ENCODE measurements at places on chromosomes 13 and 19. TPM values are rescaled to one million over a fixed set of nuclear protein-coding genes. Genes with fewer than 3 reads are reported as not detected.

Gene SYNE4
- 3.2 TPM for total RNA-seq

DNA sequence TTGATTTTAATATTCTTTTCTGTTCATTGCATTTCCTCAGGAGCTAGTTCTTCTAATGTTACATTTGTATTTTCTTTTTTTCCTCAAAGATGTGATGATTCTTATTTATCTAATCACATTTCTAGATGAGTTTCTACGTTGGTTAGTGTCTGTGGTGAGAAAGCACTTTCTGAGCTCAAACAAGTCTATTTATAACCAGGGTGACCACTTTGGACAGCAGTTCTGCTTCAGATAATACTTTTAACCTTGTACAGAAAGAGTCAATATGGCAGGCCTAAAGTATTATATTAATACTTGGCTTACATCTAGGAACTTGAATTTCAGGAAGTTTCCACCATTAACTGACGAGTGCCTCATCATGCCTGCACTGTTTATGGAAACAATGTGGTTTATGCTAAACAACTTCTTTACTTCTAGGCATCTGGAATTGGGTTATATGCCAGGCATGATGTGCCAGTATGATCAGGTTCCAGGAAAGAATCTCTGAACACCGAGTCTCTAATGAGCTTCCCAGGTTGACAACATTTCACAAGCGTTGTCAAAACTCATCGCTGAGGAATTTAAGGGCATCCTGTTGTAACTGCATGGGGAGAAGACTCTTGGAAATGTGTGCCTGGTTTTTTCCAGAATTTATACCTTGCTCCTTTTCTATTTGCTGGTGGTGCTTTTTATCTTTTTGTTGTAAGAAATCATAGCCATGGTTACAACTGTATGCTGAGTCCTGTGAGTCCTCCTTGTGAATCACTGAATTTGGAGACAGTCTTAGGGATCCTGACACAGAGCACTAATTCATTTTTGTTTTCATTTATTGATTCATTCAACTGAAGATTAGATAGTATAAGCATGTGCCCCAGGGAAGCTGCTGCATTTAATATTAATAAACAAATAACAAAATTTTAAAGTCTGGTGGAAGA lies 344.4 kb upstream of the PCDH9 start:
- H3K36me3 ChIP-seq: no peaks in the 10 kb centered on the region
- H3K4me1 ChIP-seq: no peaks in the 10 kb centered on the region
- no peak overlapping the region for H3K27ac ChIP-seq
- H3K4me3 ChIP-seq: no peak overlapping the region
- no peak for DNase-seq
- H3K27me3 ChIP-seq: no peaks in the 10 kb centered on the region

DNA sequence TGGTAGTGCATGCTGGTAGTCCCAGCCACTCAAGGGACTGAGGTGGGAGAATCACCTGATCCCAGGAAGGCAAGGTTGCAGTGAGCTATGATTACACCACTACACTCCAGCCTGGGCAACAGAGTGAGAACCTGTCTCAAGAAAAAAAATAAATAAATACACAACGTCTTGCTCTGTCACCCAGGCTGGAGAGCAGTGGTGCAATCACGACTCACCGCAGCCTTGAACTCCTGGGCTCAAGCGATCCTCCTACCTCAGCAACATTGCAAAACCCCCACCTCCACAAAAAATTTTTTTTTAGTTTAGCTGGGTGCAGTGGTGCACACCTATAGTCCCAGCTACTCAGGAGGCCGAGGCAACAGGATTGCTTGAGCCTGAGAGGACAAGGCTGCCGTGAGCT lies 8.8 kb downstream of the TPM4 start:
- H3K36me3 ChIP-seq: peaks cover 87% of the 10 kb centered on the region
- DNase-seq: no peak
- no peak overlapping the region for H3K4me3 ChIP-seq
- peak overlapping the region; percentile 95 for H3K27ac ChIP-seq

DNA sequence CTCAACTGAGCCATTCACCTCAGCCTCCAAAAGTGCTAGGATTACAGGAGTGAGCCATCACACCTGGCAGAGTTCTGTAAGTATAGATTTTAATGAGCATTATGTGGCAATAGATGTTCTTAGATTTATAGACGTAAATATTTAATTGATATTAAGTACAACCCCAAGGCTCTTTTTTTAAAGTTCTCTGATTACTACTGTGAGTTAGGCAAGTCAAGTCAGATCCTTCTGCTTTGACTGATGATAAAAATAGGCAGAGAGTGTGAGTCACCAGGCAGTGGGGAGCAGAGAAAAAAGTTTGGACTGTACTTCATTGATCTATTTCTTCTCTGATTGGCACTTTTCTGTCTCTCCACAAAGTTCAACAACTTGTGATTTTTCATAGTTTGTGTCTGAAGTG lies 1379.9 kb downstream of the UQCRFS1 start:
- H3K4me3 ChIP-seq: no peak overlapping the region
- DNase-seq: no peak
- no peak overlapping the region for H3K27ac ChIP-seq
- no peaks in the 10 kb centered on the region for H3K36me3 ChIP-seq
- H3K4me1 ChIP-seq: no peaks in the 10 kb centered on the region
- no peaks in the 10 kb centered on the region for H3K27me3 ChIP-seq

DNA sequence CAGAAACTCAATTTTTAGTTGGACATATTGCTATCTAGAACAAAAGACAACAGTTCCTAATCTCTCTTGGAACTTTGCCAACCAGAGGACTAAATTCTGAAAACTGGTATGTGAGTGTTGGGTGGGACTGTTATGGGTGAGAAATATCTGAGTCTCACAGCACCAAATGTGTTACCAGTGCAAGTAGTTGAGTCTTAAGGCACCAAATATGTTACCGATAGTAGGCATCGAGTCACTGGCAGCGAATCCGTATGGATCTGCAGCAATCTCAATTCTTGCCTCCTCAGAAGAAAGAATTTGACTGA lies 575.2 kb downstream of the DACH1 start:
- peaks cover 8% of the 10 kb centered on the region for H3K36me3 ChIP-seq
- H3K4me1 ChIP-seq: peaks cover 13% of the 10 kb centered on the region
- no peak overlapping the region for H3K4me3 ChIP-seq
- H3K27me3 ChIP-seq: peaks cover 6% of the 10 kb centered on the region

DNA sequence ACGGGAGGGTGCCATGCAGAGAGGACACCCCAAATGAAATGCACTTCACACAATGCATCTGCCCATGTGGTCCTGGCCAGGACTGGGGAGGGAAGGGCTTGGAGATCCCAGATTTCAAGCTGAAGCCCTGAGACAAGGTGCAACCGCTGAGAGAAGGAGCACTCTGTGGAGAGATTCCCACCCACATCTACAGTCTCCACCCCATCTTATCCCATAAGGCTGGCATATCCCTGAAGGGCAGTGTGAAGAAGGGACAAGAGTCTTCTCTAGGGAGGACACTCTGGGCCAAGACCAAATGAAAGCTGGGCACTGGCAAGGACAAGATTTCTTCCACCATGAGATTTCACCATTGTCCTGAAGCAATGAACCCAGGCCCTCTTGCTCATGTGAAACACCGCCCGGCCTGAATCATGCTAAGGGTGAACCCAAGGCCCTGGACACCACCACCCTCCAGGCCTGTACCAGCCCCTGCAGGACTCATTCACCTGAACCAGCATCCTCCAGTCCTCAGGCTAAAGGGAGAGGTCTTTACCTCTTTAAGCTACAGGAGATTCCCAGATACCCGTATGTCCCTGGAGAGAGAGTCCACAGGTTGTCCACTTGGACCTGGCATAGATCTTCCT lies 20.5 kb downstream of the CEACAM4 start:
- peak; percentile 31 for DNase-seq
- H3K27me3 ChIP-seq: peaks cover 55% of the 10 kb centered on the region
- H3K4me1 ChIP-seq: no peaks in the 10 kb centered on the region
- no peaks in the 10 kb centered on the region for H3K36me3 ChIP-seq
- no peak overlapping the region for H3K4me3 ChIP-seq

- no peak overlapping the region for H3K4me3 ChIP-seq
- H3K27ac ChIP-seq: peak overlapping the region; percentile 49
- H3K4me1 ChIP-seq: peaks cover 46% of the 10 kb centered on the region
- no peaks in the 10 kb centered on the region for H3K27me3 ChIP-seq
Measured at GRCh38 chr13:30629527-30629926, 11.8 kb downstream of the USPL1 start.

Gene SHISA2
- total RNA-seq: 0.19 TPM

DNA sequence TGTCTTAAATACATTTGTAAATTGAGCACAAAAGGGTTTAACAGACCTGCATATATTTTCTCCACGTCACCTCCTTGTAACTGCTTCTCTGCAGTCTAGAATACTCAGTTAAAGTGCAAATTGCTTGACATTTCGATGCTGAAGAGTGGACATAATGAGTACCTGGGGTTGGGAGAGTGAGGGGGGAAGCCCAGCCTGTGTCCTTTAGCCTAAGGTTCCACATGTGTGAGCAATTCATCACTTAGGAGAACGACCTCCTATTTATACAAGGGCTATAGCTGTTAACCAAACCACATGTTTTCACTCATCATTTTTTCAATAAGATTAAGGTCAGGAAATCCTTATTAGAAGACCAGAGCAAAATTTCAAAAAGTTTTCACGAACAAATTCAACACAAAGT lies 29.5 kb downstream of the PCDH9 start:
- DNase-seq: no peak
- H3K27ac ChIP-seq: no peak overlapping the region
- H3K4me3 ChIP-seq: no peak overlapping the region
- H3K27me3 ChIP-seq: no peaks in the 10 kb centered on the region

DNA sequence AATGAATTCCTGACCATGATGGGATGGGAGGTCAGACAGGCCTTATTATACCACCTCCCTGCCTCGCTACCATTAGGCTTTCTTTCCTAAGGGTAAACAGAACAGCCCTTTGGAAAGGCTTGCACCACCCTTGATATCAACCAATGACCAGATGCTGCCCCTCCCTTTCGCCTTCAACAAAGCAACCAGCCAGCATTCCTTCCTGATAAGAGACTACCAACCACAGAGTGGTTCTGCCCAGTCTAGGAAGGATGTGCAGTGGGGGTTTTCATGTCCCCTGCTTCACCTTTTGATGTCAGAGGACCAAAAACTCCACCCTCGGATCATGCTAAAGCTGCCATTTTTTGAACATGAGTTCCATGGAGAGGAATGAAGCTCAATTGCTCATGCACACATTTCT lies 21.7 kb downstream of the TEX30 start:
- no peak for DNase-seq
- H3K27me3 ChIP-seq: peaks cover 20% of the 10 kb centered on the region
- no peaks in the 10 kb centered on the region for H3K4me1 ChIP-seq
- H3K36me3 ChIP-seq: no peaks in the 10 kb centered on the region
- no peak overlapping the region for H3K4me3 ChIP-seq

DNA sequence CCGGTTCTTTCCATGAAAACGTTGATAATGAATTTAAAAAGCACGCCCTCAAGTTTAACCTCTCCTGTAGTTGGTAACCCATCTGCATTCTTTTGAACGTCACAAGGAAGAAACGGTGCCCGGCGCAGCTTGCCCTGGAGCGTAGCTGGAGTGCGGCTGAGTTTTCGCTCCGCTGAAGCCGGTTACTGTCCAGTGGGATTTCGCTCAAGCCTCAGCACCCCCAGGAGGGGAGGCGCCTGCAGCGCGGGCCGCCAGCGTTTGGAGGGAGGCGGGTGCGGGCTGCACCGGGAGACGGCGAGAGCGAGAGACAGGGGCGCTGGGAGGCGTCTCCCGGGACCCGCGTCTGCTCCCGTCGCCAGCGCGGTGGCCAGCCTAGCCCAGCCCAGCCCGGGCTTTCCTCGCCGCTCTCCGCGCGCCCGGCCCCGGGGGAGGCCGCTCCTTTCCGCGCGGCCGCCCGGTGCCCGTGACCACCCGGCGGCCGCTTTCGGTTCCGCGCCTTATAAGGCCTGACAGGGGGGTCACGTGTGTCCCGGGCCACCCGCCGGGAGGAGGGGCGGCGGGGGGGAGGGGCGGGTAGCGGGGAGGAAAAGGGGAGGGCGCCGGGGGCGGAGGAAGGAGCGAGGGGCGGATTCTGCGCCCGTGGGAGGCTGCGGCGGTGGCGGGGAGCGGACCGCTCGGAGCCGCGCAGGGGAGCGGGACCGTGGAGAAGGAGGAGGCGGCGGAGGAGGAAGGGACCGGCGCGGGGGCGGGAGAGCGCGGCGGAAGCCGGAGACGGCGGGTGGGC lies 8.3 kb upstream of the DGKH start:
- H3K27ac ChIP-seq: peak overlapping the region; percentile 81
- DNase-seq: peak; percentile 91
- peaks cover 17% of the 10 kb centered on the region for H3K4me1 ChIP-seq
- H3K27me3 ChIP-seq: peaks cover 31% of the 10 kb centered on the region

DNA sequence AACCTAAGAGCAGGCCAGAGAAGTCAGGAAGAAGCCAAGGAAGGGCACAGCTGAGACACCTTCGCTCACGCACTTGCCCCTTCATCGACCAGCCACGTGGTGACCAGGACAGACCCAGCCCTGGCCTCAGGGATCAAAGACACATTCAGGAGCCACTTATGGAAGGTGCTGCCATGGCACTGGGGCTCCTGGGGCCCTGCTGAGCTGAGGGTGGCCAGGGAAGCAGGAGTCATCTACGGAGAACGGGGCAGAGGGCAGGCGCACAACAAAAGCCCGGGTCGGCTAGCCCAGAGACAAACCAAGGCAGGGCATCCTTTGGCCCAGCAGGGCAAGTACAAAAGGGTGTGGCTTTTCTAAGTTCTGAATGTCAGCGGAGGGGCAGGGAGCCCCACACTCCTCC lies 2.3 kb downstream of the PLPP2 start:
- H3K36me3 ChIP-seq: no peaks in the 10 kb centered on the region
- no peak overlapping the region for H3K27ac ChIP-seq
- no peak for DNase-seq
- H3K4me3 ChIP-seq: no peak overlapping the region
- H3K4me1 ChIP-seq: peaks cover 2% of the 10 kb centered on the region

DNA sequence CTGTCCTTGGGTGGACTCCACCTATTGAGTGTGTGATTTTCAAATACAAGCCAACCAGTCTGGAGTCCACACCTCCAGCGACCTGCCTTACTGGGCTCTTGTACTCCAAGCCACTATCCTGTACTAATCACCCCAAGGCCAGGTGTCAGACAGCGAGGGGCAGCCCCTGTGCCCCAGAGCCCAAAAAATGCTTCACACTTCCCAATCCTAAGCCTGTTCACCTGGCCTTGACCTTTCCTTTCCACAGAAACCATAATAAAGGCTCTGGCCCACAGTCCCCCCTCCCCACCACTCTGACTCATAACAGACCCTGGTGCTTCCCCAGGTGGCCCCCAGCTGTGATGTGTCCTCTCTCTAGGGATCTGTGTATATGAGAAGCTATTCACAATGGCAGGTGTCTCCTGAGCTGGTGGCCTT lies 3.9 kb downstream of the CD209 start:
- no peaks in the 10 kb centered on the region for H3K4me1 ChIP-seq
- H3K4me3 ChIP-seq: no peak overlapping the region
- DNase-seq: no peak

GRCh38 chr19:54916822-54917221 lies 10.9 kb downstream of the NCR1 start:
- peaks cover 12% of the 10 kb centered on the region for H3K4me1 ChIP-seq
- no peak overlapping the region for H3K4me3 ChIP-seq
- H3K27ac ChIP-seq: no peak overlapping the region
- no peaks in the 10 kb centered on the region for H3K27me3 ChIP-seq

Gene TRPC4
- not detected for total RNA-seq
